Activated CD8-positive, alpha-beta memory T cell treated with anti-CD3 and anti-CD28 coated beads for 48 hours (primary cell): ENCODE measurements at places on chromosomes 7 and 10.

DNA sequence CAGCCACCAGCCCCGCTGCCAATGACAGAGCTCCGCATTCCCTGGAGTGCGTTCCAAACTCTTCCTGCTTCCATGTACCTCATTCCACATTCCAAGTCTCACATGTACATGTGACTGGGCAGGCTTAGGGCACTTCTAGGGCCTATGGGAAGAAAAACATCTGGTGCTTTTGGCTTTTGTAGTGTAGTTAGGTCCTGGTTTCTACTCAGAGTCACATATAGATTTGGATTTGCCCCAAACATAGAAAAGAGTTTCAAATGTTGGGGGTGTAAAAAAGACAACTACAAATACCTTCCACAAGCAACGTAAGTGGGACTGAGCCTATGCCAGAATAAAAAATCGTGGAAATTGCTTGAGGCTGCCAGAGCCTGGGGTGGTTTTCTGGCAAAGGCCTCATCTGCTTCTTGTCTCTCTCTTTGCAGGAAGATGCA is 84.1 kb downstream of the ZNF467 start:
- no peak for DNase-seq

DNA sequence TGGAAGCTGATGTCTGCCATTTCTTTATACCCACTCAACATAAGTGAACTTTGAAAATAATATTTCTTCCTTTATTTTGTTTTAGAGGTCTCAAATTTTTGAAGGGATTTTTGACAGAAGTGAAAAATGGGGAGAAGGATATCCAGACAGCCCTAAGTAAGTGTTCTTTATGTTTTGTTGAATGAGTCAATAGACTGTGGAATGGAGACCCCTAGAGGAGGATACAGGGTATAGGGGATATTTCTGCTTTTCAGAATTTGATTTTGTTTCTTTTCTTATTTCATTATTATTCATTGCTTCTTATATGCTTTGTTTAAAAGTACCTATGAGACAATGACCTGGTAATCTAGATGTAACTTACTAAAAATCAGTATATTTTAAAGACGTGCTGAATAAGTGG is 34.4 kb downstream of the PLEKHA8 start:
- no peak for DNase-seq

- no peak for DNase-seq
Observed at GRCh38 chr10:78305311-78305710, 271.6 kb downstream of the RPS24 start.

GRCh38 chr7:156466272-156466671 is 174.3 kb upstream of the RNF32 start:
- DNase-seq: no peak
